ENCODE measurements at places on chromosomes 6 and 20.

- ATAC-seq, result no peak
These were observed 505.6 kb downstream of the CDH26 start for GRCh38 chr20:60463798-60464197.

GRCh38 chr20:47656318-47656717 lies 129.0 kb downstream of the SULF2 start:
- no peak for ATAC-seq

DNA sequence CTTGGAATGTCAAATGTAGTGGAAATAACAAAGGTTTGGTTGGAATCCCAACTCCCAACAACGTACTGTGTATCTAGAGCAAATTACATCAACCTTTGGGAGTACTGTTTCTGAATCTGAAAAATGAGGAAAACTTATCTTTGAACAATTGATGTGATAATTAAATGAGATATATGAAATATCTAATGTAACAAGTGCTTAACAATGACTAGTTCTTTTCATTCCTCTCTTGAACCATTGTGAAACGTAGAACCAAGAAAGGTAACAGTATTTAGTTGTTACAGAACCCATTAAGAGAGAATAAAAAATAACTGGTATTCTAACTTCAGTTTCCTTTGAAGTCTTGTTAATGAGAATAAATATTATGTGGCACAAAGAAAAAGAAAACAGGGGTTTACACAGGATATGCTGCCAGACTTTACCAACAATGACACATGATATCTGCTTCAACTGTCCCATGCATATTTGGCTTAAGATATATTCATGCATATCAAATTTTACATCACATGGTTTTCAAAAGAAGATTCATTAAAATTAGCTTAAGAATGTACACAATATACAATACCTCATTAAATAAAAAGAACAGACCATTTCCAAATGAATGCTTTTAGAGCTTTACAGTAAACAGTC lies 111.8 kb downstream of the ATG5 start:
- no peak for ATAC-seq

DNA sequence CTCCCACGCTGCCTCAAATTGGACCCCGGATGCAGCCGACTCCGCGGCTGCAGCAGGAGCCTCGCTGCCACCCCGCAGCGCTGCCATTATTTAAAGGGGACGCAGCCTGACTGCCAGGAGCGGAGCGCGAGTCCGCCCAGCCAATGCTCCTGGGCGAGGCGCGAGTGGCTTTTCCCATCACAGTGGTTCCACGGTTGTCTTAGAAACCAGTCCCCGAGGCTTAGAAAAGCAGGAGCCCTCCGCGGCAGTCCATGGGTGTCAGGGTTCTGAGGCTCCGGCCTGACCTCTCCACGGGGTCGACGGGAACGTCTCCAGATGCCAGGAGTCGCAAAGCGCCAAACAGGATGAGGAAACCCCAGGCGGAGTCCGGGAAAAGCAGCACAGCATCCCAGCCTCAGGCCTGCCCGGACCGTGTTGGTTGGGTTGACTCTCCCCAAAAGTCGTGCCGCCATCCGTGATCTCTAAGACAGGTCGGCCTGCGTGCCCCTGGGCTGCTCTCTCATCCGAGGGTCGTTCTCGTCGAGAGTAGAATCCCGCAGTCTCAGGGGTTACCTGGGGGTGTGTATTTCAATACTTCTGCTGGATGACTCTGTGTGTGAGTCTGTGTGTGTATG lies 975.8 kb upstream of the DEFB115 start:
- no peak for ATAC-seq

DNA sequence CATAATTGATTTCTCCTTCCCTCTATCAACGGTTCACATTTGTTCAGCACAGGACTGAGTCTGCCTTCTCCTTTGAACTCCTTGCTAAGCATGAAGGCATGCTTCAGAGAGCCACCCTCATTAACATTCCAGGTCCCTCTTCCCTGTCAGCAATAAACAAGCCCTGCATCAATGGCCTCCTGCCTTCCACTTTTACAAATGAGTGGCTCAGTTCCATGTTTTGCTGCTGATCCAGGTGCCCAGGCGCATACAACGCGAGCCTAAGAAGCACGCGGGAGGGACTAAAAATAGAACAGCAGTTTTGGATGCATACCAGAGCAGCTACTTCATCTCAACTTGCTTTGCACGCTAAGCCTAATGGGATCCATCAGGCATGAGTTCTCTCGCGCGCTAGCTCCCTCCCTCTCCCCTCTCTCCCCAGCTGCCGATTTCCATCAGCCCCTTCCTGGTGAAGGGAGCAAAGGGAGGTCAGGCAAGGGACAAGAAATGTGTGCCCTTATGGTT lies 53.4 kb downstream of the TRAF3IP2 start:
- peak; percentile 96 for ATAC-seq

DNA sequence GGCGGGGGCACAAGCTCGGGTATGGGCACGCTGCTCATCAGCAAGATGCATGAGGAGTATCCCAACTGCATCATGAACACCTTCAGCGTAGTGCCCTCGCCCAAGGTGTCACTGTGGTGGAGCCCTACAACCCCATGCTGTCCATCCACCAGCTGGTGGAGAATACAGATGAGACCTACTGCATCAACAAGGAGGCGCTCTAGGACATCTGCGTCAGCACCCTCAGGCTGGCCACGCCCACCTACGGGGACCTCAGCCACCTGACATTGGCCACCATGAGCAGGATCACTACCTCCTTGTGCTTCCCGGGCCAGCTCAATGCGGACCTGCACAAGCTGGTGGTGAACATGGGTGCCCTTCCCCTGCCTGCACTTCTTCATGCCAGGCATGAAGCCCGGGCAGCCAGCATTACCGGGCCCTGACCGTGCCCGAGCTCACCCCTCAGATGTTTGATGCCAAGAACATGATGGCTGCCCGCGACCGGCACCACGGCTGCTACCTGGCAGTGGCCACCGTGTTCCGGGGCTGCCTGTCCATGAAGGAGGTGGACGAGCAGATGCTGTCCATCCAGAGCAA lies 12.8 kb downstream of the GABRR2 start:
- ATAC-seq, result no peak

DNA sequence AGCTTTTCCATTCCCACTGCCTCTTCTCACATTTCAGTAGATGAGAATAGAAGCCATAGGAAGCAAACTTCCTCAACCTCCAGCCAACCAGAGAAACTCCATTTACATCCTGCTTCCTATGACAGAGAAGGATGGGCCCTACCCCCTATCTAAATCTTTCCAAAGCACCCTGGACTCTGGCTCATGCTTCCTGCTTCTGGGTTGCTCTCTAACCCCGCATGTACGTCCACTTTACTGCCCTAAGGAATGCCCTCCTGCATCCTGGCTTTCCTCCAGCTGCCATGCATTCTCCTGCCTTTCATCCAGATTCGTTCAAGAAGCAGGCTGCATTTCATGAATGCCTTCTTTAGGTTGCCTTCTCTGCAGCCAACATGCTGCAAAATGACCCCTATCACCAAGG lies 91.9 kb downstream of the FAM217A start:
- ATAC-seq, result peak; percentile 64

DNA sequence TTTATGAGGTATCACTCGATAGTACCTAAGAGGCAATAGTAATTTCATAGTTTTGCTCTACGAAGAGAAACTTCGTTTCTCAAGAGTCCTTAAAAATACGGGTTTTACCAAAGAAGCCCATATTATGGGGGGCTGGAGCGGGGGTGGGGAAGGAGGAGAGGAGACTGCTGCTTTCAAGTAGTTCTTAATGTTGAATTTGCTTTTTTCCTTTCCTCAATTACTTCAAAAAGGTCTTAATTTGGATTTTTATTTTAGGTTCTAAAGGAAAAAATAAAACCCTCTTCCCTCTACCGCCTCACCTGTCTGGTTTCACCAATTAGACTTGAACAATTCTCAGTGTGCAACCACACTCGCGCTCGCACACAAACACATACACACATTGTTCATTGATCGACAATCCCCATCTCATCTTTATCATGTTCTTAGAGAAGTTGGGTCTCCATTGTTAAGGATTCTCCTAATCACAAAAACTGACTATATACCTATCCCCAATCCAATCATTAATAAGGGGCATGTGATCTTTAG lies 97.2 kb downstream of the HFE start:
- no peak for ATAC-seq

- 0 out of 3 replicates have a peak, but pooled peaks have one; percentile 30 for ATAC-seq
These were observed 117.5 kb downstream of the GMPR start for GRCh38 chr6:16355699-16356446.

DNA sequence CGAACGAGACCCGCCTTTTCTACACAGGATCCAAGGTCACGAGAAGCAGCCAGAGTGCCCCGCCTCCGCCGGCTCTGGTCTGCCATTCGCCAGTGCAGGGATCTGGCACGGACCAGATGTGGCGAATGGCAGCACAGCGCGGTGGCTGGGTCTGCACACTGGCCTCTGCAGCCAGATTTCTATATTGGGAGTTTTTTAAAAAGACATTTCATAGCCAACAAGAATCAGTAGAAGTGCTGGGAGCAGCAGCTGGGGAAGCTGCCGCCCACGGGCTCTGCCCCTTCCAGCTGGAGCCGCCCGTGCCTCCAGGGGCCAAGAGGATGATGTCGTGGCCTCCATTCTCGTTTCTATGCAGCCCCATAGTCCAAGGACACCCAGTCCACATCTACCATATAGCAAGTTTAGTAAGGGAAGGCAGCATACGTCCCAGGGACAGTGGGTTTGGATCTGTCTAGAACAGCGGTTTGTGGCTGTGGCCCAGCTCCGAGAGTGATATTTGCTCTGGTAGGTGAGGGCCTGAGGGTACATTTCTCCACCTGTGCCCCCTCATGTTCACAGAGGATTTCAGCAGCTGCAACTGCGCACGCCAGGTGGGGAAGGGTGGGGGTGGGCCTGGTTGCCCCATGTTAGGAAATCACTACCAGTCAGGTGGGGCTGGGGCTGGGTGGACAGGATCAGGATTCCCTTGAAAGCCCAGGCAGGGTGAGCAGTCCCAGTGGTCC lies 333.7 kb downstream of the ZFAND3 start:
- ATAC-seq, result no peak

GRCh38 chr20:62413896-62414481 lies 6.9 kb upstream of the CABLES2 start:
- ATAC-seq, result peak; percentile 64

GRCh38 chr6:130107710-130108109 lies 89.3 kb downstream of the L3MBTL3 start:
- ATAC-seq, result no peak

DNA sequence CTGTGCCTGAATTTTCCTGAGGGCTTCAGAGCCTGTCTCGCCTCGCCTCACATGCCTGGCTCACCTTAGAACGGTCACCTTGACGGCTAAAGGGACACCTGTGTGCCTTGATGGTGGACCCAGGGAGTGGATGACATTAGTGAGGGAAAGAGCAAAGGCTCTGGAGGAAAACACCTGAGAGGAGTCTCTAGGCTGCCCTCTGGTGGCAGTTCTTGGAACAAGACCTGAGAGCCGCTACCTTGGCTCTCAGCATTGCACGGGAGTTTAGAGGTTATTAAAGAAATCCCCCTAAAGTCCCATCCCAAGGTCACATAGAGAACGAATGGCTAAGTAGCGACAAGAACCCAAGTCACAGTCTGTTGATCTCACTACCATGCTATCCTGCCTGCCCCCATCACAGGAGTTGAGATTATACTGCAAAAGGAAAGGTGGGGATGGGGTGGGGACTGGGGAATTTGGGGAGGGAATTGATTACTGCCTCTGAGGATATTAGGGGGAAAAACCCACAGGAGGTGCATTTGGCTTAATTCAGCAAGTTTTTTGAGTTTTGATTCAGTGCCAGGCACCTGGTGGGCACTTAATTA lies 7.9 kb upstream of the CDSN start:
- ATAC-seq, result peak; percentile 63

DNA sequence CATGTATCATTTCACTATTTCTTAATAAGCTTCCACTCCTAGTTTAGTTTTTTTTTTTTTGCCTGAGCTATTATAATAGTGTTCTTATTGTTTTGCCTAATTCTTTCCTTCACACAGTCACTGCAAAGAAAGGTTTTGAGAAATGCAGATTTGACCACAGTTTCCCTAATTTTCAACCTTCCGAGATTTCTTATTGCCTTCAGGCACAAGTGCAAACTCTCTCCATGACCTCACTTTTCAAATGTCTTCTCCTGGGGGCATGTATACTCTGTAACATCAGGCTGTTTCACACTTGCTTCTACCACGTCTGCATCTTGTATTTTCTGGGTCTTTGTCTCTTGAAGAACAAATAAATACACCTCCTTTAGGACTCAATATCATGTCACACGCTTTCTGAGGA lies 339.0 kb upstream of the CITED2 start:
- no peak for ATAC-seq

DNA sequence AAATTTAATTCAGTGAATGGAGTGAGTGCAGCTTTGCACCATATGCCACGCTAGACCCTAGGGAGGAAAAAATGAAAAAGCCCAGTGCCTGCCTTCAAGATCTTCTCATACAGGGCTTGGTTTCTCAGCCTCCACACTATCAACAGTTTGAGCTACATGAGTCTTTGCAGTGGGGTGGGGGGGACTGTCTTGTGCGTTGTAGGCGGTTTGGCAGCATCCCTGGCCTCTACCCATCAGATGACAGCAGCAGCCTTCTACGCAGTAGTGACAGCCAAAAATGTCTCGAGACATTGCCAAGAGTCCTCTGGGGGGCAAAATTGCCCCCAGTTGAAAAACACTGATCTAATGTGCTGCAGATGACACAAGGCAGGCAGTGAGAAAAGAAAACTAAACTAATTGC lies 6.2 kb downstream of the CDH22 start:
- no peak for ATAC-seq

DNA sequence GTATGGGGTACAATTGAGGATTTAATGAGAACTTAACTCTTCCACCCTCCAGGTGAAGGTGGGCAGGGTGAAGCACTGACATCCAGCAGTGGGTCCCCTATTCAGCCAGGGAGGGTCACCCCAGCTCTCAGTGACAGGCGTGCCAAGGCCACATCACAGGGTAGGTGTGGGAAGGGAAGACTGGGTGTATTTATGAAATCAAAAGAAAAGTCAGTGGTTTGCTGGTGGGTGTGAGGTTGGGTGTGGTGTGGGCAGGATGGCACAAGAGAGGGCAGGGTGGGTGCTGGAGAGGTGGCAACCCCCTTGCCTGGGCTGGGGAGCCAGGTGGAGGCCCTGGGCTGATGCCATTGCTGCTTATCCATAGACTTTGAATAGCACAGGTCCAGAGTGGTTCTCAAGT lies 16.6 kb downstream of the SYNDIG1 start:
- no peak for ATAC-seq

DNA sequence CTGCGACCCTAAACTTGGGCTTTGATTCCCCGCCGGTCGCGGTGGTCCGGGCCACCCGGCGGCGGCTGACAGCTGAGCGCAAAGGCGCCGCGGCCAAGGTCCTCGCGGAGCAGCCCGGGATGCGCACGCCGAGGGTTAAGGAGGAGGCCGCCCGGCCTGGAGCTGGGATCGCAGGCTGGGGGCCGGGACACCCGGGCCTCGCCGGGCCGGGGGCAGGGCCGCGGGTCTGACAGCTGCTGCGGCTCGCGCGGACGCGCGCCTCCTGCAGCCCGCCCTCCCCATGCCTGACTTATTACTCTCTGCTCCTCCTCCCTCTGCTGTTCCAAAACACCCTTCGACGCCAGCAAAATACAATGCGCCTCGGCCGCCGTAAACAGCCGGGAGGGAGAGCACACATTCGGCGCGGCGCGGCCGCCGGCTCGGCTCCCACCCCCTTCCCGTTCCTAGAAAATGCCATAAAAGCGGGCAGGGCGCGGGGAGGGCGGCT lies 746 bp downstream of the BACH2 start:
- peak; percentile 59 for ATAC-seq

GRCh38 chr6:3280866-3281465 lies 22.2 kb downstream of the PSMG4 start:
- no peak for ATAC-seq

- no peak for ATAC-seq
These were observed 172.9 kb downstream of the MMS22L start for GRCh38 chr6:97110149-97110548.

- no peak for ATAC-seq
These were observed 96.9 kb upstream of the VGLL2 start for GRCh38 chr6:117168296-117169063.

GRCh38 chr20:49592120-49592519 lies 24.2 kb upstream of the PTGIS start:
- ATAC-seq, result no peak
